ENCODE measurements at places on chromosomes 16 and 17.

- DNase-seq, result no peak
Measured at GRCh38 chr16:72234387-72234786, 62.4 kb upstream of the PMFBP1 start.

- DNase-seq, result no peak
Measured at GRCh38 chr17:72839131-72839725, 253.3 kb downstream of the SLC39A11 start.

GRCh38 chr17:21015564-21015963 lies 27.2 kb downstream of the USP22 start:
- DNase-seq, result no peak

GRCh38 chr17:41705271-41705991 lies 6.7 kb upstream of the GAST start:
- DNase-seq, result no peak

DNA sequence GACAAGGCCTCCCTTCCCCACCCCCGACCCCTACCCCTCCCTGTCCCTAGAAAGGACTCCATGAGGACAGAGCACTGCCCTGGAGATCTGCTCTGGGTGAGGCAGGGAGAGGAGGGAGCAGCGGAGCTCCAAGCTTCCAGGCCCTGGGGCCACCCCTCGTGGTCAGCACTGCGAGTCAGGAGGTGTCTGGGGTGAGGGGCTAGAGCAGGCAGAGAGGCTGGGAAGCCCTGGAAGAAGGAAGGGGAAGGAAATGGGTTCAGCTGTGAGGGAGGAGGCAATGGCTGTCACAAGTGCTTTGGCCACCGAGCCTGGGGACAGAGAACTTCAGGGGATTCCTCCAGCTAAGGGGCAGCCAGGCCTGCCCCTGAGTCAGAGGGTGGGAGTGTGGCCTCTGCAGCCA lies 28.2 kb upstream of the DNAI2 start:
- no peak for DNase-seq

DNA sequence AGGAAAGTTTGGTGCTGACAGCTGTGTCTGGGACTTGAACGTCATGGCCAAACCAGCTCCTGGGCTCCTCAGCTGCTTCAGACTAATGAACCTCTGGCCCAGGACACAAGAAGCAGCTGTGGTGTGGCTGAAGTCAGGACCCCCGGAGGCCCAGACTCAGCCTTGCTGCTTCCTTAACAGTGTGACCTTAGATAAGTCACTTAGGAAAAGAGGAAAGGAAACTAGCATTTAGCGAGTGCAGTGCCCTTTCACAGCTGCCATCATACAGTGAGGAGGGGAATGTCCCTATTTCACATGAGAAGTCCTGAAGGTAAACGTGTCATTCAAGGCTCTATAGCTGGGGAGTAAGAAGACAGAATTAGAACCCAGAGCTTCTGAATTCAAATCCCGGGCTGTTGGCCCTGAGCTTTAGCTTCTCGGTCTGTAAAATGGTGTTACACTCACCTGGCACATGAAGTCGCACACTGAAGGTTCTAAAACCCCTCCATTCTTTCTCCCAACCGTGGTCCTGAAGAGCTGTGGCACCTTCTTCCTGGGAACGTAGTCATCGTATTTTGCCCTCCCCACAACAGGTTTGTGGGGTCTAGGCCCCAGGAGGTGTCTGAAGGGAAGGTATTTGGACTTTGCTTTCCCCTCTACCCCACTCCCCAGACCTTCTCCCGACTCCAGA lies 910 bp upstream of the RAMP2 start:
- no peak for DNase-seq

DNA sequence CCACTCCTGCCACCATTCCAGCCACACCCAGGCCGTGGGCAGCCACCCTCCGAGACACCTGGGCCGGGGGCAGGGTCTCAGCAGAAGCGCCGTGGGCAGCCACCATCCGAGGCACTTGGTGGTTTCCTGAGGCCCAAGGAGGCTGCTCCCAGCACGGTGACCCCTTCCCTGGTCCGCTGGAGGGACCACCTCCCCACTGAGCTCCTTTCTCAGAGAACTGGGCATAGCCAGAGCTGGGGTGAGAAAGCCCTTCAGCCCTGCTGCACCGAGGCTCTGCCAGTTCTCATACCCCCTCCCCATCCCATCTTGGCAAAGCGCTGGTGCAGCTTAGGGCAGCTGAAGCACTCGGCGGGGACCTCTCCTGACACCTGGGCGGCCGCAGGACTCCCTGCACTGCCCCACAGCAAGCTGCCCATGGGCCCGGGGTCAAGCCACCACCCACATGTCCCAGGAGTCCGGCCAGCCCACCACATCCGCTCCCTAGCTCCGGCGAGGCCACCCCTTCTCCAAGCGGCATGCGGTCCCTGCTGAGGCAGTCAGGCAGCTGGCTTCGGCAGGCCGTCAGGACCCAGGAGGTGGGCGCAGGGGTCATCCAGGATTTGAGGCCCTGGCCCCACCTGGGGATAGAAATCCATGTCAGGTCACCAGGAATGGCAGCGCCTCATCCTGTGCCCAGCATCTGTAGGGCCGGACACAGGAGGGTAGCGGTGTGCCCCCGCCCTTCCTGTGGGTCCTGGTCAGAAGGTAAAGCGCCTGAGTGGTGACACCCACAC lies 1.3 kb upstream of the CYBA start:
- no peak for DNase-seq

DNA sequence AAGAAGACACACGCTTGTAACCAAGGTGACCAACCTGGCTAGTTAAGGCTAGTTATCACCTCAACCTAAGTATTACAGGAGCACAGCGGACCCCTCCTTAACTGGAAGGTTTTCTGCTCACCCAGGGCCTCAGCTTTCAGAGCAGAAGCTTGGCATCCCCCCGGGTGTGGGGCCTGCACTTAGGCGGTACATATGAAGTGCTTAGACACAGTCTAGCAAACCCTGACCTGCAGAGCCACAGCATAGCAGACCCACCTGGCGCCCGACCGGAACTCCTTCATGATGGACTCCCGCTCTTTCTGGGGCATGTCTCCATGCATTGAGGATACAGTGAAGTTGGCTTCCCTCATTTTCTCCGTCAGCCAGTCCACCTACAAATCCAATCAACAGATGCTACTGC lies 9.8 kb downstream of the EIF4A3 start:
- DNase-seq, result no peak

- DNase-seq, result no peak
Measured at GRCh38 chr17:51240275-51240674, 19.6 kb downstream of the MBTD1 start.

DNA sequence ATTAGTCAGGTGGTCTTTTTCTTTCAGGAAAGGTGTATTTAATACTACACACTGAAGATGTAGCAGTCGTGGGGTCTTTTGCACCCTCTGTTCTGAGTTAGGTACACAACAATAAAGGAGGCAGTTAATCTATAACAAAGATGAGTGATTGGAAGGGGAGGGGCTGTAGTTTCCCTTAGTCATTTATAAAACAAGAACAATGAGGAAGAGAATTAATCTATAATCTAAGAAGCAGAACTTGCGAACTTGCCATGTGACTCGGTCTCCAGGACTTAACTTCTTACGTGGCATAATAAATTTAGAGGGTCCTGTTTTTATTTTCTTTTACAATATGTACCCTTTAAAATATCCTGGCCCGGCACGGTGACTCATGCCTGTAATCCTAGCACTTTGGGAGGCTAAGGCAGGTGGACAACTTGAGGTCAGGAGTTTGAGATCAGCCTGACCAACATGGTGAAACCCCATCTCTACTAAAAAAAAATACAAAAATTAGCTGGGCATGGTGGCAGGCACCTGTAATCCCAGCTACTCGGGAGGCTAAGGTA lies 8.6 kb upstream of the APPBP2 start:
- DNase-seq, result no peak

DNA sequence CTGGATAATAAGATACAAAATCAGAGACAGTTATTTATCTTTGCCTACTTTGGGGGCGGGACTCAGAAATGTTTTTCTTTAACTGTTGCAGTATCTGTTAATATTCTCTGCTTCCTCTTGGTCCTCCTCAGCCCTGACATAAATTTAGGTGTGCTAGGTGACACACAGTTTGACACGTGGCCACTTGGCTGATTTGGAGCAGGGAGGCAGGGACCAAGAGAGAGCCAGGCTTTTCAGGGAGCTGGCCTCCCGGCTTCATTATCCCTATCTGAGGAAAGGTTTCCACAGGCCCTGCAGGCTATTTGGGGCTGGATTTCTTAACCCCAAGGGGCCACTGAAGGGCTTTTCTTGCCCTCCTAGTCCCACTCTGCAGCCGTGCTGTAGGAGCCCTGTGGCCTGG lies 20.1 kb upstream of the NAT9 start:
- no peak for DNase-seq

DNA sequence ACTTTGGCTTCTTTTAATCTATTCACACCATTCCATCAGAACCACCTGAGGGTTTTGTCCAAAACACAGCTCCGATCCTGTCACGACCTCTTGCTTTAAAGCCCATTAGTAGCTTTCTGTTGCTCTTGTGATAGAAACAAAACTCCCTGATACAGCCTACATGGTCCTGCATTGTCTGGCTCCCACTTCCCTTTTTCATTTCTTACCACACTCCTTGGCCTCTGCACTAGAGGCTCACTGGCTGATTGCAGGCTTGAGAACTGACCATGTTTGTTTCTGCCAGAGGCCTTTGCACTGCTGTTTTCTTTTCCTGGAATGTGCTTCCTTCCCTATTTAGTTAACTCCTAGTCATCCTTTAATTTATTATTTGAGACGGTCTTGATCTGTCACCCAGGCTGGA lies 23.7 kb downstream of the IST1 start:
- no peak for DNase-seq

DNA sequence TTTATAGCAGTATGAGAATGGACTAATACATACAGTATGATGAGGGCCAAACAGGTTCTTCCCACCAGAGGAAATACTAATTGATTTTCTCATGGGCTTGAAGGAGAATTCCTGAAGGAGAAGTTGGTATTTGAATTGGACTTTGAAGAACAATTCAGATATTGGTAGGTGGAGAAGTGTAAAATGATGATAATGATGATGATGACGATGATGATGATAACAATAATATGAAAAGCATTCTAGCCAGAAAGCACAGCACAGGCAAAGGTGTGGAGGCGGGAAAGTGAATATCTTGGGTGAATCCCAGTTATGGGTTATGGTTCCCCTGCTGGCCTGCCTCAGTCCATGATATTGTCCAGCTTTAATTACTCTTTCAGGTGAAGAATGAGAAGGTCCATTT lies 562.4 kb upstream of the SALL1 start:
- DNase-seq, result no peak

DNA sequence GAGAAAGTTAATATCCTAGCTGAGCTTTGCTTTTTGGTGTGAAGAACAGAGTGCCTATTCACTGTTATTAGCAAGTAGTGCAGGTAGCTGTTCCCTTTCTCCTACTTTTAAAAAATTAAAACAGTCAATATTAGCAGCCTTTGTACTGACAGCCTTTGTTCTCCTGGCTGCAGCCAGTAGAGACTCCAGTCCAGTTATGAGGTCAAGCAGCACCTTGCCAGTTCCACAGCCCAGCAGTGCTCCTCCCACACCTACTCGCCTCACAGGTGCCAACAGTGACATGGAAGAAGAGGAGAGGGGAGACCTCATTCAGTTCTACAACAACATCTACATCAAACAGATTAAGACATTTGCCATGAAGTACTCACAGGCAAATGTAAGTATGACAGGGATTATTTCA lies 22.6 kb downstream of the AKTIP start:
- no peak for DNase-seq

- no peak for DNase-seq
Measured at GRCh38 chr16:57653936-57654335, 14.2 kb upstream of the ADGRG3 start.

DNA sequence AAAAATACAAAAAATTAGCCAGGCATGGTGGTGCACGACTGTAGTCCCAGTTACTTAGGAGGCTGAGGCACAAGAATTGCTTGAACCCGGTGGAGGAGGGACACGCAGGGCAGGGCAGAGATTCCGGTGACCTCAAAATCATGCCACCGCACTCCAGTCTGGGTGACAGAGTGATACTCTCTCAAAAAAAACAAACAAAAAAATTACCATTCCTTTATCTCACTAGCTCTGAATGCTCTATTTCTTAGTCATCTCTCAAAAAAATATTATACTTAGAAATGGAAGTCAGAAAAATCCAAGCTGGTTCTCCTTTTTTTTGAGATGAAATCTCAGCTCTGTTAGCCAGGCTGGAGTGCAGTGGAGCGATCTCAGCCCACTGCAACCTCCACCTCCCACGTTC lies 40.8 kb downstream of the SPOP start:
- DNase-seq, result no peak

DNA sequence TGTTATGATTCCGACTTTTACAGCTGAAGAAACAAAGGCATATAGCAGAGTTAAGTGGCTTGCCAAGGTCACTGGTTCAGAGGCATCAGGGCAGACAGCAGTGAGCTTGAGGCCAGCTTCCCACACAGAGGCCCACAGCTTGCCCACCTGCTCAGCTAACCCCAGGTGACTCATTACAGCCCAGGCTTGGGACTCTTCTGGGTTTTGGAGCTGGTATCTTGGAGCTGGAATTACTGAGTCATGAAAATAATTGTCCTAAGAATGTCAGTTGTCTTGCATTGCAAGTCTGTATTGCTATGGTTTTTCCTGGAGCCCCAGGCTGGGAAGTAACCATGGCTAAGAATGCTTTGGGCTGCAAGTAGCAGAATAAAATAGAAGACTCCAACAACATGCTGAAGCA lies 32.4 kb upstream of the IRX3 start:
- no peak for DNase-seq

DNA sequence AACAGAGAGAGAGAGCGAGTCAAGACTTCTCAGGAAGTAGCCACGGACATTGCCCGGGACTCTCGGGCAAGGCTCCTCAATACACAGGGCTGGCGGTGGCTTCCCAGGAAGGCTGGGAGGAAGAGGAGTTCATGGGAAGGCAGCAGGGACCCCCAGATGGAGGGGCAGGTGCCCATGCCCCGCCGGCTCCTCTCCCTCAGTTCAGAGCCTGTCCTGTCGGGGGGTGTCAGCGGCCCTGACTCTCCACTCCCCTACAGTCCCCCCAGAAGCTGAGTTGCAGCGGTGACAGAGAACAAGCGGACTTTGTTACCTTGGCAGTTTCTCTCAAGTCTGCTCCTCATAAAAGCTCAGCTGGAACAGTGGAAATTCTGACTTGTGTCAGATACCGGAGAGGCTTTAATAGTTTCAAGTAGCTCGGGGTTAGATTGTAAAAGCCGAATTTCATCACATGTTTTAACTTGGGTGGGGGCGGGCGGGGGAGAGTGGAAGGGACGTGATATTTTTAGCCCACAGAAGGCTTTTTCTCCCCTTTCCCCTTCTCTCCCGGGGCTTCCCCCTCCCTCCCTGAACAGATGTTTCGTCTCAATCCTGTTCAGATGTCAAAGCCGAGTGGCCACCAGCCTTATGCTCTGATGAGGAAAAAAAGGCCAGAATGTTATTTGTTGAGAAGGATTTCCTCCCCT lies 65.2 kb downstream of the NKD1 start:
- no peak for DNase-seq
